ENCODE measurements at places on chromosomes 11 and 22.

GRCh38 chr22:47995264-47995627, 1232.8 kb downstream of the TBC1D22A start:
- DNase-seq, result no peak

- no peak for DNase-seq
Measured at GRCh38 chr11:66318600-66318970, 1.7 kb upstream of the CD248 start.

DNA sequence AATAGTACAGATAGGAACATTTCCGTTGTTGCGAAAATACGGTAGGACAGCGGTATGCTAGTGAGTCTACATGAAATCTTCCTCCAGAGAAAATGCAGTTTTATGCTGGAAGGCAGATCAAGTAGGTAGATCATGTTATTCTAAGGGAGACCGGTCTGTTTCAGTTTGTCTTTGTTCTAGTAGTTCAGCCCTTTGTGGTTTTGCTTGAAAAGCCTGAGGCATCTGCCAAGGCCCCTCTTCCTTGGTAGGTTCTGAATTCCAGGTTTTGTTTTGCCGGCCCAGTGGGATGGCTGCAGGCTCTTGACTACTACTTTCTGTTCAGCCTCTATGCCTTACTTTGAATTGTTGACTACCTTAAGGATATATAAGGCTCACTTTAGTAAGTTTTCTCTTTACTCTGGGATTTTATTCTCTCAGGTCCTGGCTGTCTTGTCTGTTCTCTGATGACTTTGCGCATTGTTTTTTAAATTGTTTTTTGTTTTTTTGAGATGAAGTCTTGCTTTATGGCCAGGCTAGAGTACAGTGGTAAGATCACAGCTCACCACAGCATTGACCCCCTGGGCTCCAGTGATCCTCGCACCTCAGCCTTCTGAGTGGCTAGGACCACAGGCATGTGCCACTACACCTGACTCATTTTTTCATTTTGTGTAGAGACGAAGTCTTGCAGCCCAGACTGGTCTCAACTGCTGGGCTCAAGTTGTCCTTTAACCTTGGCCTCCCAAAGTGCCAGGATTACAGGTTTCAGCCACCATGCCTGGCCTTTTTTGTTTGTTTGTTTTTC, 53.7 kb downstream of the HIPK3 start:
- no peak for DNase-seq

- no peak for DNase-seq
Measured at GRCh38 chr22:42805016-42805997, 51.8 kb downstream of the ARFGAP3 start.

DNA sequence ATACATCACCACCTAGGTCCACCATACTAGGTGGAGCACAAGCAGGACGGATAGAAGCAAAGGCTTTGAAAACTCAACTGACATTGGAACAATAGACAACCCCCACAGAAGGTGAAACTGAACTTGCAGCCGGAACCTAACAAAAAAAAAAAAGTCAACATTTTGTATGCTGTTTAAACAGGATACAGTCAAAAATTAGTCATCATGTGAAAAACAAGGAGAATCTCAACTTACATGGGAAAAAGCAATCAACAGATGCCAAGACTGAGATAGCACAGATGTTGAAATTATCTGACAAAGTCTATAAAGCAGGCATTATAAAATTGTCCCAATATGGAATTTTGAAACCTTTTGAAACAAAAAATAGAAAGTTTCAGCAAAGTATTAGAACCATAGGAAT, 123.8 kb downstream of the RAB38 start:
- DNase-seq, result no peak

DNA sequence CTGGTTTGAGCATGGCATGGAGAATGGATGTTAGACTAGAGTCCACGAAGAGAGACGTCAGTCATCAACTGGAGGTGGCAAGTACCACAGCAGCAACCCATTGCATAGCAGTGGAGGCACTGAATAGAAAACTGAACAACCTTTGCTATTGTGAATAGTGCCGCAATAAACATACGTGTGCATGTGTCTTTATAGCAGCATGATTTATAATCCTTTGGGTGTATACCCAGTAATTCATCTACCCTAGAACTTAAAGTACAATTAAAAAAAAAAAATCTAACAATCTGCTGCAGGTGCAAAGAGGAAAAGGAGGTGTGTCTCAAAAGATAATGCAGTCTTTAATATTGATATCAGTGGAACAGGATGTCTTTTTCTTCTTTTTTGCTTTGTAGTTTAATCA, 443.4 kb upstream of the ISX start:
- DNase-seq, result no peak

GRCh38 chr22:17479135-17479534, 84.2 kb upstream of the SLC25A18 start:
- DNase-seq, result no peak

DNA sequence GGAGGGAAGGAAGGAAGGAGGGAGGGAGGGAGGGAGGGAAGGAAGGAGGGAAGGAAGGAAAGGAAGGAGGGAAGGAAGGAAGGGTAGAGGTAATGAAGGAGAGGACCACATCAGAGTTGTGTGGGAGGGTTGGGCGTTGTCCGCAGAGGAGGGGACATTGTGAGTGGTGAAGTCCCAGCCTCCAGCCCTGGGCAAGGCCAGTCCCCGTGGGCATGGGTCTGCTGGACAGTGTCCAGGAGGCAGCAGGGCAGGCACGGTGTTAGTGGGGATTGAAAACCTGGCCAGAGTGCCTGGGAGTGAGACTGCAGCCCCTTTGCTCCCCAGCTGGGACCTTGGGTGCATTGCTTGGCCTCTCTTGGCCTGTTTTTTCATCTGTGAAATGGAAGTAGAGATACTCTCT, 1462.3 kb downstream of the BRD1 start:
- no peak for DNase-seq

GRCh38 chr11:93080146-93080759, 110.8 kb downstream of the MTNR1B start:
- DNase-seq, result no peak

DNA sequence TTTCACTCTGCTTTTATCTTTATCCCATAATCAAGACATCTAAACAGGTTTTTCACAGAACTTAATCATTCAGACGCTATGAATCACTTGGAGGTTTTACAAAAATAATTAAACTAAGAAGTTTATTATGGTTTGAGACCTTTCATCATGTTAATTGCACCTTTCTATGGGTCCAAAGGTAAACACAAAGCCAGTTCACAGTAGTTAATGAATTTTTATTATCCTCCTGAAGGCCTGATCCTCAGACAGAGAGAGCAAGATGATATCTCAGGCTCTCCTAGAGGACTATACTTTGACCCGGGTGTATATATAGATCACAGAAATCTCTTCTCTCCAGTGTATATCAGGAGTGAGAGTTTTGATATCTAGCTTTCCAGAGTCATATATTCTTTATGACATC, 1044.3 kb upstream of the RAG2 start:
- DNase-seq, result no peak

- no peak for DNase-seq
Measured at GRCh38 chr22:23233752-23234408, 53.6 kb downstream of the BCR start.

GRCh38 chr11:128848815-128849455, 18.2 kb downstream of the KCNJ1 start:
- peak; percentile 66 for DNase-seq

DNA sequence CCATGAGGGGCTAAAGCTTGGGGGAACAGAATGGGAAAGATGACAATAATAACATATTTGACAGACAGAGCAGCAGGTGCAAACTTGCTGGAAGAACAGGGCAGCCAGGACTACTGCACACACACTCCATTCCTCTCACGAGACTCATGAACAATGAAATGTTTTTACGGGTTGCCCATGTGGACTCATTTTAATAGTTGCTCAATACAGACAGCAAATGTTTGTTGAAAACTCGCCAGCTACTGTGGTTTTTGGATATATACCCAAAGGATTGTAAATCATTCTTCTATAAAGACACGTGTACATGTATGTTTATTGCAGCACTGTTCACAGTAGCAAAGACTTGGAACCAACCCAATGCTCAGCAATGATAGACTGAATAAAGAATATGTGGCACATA, 10.3 kb downstream of the SYT13 start:
- no peak for DNase-seq

DNA sequence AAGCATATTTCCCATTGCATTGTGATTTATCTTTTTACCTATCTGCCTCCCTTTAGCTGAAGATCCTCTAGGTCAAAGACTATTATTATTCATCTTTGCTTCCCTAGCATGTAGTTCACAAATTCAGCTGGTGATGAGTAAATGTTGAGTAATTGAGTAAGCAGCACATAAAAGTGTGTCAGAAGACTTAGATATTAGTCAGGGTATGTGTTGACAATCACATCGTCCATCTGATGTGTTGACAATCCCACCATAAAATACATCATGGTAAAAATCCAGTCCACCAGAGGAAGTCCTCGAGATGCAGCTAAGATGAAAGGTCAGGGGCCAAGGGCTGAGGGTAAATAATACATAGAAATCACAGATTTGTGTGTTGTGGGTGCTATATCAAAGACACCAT, 22.9 kb upstream of the ABTB2 start:
- DNase-seq, result no peak

DNA sequence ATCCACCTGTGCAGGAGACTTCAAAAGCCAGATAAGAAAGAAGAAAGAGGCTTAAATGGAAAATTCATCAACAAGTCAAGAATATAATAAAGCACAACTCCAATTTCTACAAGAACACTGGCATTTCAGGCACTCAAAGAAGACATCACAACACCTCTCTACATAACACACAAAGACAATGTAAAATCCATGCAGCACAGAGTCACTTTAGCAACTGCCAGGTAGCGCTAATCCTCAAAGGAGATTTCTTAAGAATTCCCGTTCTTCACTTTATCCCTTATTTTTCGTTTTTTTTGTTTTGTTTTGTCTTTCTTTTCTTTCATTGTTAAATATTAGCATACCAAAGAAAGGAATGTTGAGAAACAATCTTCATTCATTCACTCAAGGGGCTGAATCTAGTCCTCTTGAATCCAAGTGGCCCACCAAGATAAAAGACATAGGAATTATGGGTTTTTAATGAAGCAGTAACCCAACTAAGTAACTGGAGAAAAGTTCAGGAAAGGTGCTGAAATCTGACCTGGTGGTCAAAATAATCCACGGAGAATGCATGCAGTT, 95.0 kb downstream of the CADM1 start:
- DNase-seq, result no peak

DNA sequence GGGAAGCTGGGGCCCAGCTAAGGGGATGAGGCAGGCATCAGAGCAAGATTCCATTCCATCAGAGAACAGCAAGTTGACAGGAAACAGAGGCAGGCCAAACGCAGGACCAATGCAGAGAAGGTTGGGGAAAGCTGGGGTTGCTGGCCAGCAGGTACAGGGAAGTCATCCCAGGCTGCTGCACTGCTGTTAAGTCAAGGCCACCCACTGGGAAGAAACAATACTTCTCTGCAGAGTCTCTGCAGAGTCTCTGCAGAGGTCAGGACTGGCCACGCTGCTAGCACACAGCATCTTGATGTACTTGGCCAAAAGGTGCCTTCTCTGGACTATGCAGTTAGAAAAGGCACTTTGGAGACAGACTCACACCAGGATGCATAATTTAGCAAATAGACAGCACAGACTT, 68.5 kb upstream of the CSNK2A3 start:
- no peak for DNase-seq

- DNase-seq, result no peak
Measured at GRCh38 chr22:47188261-47189055, 426.0 kb downstream of the TBC1D22A start.

DNA sequence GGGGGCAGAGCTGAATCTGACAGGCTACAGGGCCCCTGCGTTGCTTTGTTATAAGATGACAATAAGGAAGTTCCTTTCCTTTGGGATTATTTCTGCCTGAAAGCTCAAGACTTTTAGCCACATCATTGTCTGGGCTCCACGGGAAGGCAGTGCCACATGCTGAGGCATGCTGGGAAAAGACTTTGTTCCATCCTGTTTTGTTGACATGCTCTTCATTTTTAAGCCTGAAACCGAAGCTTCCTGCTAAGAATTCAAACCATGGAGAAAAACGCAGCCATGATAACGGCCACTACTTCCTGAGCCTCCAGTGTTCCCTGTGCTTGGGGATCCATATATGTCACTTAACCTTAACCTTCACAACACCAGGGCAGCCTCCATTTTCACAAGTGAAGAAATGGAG, 5.5 kb upstream of the TCF20 start:
- DNase-seq, result no peak

- no peak for DNase-seq
Measured at GRCh38 chr22:43342347-43343261, 568 bp downstream of the SCUBE1 start.

DNA sequence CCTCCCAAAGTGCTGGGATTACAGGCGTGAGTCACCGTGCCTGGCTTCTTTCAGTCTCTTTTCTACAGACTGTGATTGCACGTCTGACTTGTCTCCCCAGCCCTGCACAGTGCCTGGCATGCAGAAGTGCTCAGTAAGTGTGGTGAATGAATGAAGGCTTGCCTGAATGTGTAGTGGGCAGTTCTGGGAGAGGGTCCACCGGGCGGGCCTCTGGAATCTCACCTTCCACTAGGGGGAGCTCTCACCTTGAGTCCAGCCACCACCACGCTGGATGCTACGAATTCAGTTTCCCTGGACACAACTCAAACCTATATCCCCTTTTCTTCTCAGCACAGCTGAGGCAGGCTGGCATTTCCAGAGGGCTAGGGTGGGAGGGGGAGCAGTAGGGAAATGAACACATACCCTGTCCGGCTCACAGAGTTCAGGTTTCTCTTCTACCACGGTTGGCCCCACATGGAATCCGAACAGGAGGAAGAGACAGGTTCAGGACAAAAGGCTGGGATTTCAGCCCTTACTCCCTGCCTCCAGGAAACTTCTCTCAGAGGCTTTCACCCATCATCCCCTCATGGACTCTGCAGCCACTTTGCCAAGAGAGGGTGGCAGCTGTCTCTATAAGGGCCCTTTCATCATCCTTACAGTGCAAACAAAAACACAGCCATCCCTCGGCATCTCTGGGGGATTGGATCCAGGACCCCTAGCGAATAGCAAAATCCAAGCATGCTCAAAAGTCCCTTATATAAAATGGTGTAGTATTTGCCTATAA, 86.8 kb downstream of the NECTIN1 start:
- no peak for DNase-seq

GRCh38 chr22:44640618-44641155, 61.3 kb upstream of the PRR5 start:
- no peak for DNase-seq

GRCh38 chr11:117878314-117878938, 2.0 kb upstream of the FXYD6 start:
- no peak for DNase-seq

GRCh38 chr11:92227230-92227814, 2.7 kb downstream of the FAT3 start:
- no peak for DNase-seq

- no peak for DNase-seq
Measured at GRCh38 chr11:92789761-92790160, 179.7 kb upstream of the MTNR1B start.

GRCh38 chr11:19651653-19652052, 61.0 kb upstream of the NAV2 start:
- DNase-seq, result no peak

DNA sequence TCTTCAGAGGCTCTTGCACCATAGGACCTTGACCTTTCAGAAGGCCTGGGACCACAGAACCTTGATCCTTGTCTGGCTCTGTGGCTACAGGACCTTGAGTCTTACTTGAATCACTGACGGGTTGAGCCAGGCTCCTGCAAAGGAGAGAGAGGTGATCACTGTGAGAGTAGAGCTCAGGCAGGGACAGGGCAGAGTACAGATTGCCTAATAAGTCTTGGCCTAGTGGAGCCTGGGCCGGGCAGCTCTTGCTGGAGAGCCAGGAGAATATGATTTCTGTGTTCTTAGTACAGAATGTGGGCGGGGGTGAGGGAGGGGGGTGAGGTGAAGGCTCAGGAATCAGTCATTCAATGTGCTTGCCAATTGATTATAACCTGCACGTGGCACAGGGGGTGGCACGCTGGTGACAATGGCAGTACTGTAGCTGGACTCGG, 26.0 kb downstream of the SERPINH1 start:
- DNase-seq, result no peak
